ENCODE measurements at places on chromosomes 2 and 18. TPM values are rescaled to one million over a fixed set of nuclear protein-coding genes. Genes with fewer than 3 reads are reported as not detected.

DNA sequence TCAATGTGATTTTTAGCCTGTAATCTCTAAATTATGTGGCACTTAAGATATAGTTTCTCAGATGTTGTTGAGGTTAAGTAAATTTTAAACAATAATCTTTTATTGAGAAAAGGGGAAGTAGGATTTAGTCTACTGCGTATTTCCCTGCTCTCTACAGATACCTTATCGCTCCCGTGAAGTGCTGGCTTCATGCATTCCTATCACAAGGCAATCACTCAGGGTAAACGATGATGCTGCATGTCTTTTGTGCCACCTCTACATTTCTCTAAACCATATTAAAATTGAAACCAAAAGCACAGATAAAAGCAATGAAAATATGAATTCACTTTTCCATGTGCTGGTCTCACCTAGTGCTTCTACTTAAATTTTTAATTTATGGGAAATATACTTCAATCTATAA, 14.4 kb upstream of the RPE start:
- no peak for DNase-seq

DNA sequence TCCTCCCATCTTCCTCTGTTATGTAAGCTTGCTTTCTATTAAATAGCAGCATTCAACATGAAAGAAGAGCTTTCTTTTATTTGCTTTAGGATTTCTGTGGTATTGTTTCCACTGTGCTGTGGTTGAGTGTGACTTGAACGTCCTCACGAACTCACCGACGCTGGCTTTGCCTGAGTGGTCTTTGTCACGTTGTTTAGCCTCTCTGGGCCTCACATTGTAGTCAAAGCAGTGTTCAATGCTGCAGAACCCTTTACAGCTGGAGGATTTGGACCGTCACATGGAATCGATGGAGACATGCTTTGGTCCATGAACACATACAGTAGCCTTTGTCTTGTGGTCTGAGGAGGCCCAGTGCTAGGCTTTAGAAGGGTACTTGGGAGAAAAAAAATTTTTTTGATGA, 66.3 kb downstream of the TANC1 start:
- DNase-seq = no peak

GRCh38 chr2:223469270-223470046, 132.7 kb downstream of the SCG2 start:
- no peak for DNase-seq

DNA sequence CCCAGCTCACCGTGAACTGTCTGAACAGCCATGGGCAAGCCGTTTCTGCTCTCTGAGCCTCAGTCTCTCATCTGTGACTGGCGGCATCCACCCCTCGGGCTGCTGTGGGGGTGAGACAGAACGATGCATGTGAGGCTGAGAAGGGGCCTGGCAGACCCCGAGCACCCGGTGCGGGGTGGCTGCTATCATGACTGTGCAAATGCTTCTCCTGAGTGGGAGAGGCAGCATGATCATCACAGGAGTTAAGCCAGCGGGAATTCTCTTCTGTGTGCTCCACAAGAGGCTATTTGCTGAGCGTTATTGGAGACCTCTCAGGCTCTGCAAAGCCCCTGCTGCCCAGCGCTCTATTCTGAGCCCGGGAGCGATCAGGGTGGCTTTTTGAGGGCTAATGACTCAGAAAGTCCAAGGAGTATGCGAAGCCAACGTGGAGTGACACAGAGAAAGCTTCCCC, 45.8 kb upstream of the ID2 start:
- DNase-seq = no peak

GRCh38 chr2:80926168-80926567, 621.6 kb upstream of the LRRTM1 start:
- DNase-seq = no peak

EVX2 gene
- total RNA-seq = not detected

SLC16A14 gene
- 0.14 TPM for total RNA-seq

DNA sequence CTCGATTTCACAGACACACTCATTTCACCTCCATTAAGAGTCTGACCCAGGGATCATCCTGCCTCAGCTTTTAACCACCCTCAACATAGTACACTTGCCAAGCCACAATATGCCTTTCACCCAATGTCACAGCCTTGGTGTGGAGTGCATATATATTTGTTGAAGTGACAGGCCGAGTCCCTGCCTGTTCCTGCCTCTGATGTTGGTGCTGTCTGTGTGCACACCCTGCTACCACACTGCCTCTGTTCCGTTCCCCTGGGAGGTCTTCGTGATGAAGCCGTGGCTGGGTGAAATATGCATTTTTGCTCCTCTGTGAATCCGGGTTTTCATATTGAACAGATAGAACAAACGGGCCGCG, 90.3 kb downstream of the RNF144A start:
- DNase-seq = no peak

MOGAT1 gene
- total RNA-seq = not detected

DCDC2C gene
- total RNA-seq = not detected

- no peak for DNase-seq
These were observed 252.9 kb downstream of the RNF152 start for GRCh38 chr18:61639886-61640285.

- no peak for DNase-seq
These were observed 133.2 kb downstream of the NCK2 start for GRCh38 chr2:105877945-105878344.

ACKR3 gene
- total RNA-seq = 4.2 TPM

DNA sequence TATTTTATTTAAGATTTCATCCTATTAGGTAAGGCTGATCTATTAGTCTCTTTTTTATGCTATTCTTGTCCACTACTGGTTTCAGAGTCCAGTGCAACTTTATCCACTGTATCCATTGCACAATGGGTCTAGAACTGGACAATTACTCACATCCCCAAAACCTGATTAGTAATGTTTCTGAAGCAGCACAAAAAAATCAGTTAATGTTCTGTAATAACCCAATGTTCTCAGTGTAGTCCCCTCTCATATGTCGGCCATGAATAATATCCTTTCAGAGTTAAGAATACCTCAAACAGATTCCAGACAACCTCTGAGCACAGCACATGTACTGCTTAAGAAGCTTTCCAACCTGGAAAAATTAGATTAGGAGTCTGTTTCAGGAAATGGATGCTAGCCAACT, 29.7 kb downstream of the MGAT4A start:
- DNase-seq = no peak
